ENCODE measurements at places on chromosomes 2 and 18.

- DNase-seq, result no peak
Observed at GRCh38 chr2:121088251-121089165, 196.5 kb downstream of the TFCP2L1 start.

DNA sequence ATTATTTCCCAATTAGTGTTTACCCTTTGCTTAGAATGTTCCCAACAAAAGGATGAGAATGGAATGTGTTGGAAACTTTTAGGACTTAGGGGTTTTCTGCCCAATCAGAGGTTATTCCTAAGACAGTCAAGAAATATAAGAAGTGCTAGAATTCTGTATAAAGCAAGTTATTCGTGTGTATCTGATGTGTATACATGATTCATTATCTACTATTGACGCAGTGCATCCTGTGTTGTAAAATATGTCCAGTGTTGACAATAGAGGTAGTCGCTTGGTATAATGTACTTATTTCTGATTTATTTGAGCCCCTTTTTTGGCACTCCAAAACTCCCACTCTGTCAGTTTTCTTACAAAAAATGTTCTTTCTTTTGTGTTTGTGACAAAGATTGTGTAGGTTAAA lies 881 bp downstream of the PIKFYVE start:
- no peak for DNase-seq

- DNase-seq, result no peak
Observed at GRCh38 chr2:236608710-236609109, 39.1 kb downstream of the ACKR3 start.

DNA sequence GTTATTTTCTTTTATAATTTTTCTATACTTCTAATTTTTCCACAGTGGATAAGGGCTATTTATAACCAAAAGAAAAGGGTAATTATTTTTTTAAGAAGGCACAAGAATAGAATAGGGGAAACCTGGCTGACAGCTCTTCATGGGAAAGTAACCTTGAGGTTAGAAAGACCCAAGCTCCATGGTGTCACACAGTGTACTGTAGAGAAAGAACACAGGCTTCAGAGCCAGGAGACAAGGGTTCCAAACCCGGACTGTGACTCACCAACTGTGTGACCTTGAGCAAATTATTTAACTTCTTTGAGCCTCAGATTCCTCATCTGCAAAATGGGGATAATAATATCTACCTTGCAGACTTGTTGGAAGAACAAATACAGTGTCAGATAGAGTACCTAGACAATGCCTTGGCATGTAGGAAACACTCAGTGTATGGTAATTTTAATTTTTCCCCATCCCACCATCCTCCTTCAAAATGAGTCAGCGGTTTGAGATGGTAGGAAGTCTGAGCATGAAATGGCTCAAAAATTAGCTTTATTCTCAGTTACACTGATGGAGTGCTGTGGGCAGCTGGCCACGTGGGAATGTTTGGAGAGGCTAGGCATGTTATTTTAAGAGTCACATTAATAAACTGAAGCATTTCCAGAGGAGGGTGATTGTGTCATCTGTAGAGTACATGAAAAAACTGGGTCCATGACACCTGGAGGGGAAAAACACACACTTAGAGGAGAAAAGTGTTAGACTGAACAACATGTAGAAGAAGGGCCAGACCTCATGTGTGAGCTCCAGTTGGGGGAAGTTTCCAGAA lies 36.7 kb downstream of the TMEM37 start:
- DNase-seq, result no peak

- no peak for DNase-seq
Observed at GRCh38 chr18:31649978-31650719, 34.2 kb downstream of the B4GALT6 start.

GRCh38 chr2:105779394-105779793 lies 34.7 kb downstream of the NCK2 start:
- DNase-seq, result no peak

DNA sequence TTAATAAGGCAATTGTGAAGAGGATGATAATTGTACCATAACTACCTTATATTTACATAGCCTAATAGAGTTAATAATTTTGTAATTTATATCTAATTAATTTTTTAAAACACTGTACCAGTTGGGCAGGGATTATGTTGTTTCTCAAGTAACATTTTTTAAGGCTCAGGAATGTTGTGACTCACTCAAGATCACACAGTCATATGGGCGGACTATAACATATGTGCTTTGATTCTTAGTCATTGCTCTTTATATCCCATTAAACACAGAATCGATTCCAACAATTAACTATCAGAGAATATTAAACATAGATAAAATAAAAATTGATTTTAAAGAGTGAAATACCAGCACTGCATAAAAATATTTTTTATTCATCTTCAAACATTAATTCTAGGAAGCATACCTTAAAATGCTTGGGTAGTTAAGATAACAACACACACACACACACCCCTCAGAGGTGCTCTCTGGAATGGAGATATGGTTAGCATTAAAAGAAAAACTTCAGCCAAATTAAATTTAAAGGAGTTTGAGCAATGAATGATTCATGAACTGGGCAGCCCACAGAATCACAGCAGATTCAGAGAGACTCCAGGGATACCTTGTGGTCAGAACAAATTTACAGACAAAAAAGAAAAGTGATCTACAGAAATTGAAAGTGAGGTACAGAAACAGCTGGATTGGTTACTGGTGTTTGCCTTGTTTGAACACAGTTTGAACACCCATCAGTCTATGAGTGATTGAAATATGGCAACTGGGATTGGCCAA lies 869.4 kb upstream of the ID2 start:
- no peak for DNase-seq

- no peak for DNase-seq
Observed at GRCh38 chr18:644395-645004, 13.0 kb upstream of the TYMS start.

- no peak for DNase-seq
Observed at GRCh38 chr2:151947813-151948165, 119.6 kb upstream of the ARL5A start.

GRCh38 chr2:27155069-27155520 lies 6.3 kb downstream of the TCF23 start:
- no peak for DNase-seq

- no peak for DNase-seq
Observed at GRCh38 chr18:75076286-75076685, 132.7 kb downstream of the PTGR3 start.

GRCh38 chr2:41400088-41400665 lies 647.6 kb upstream of the PKDCC start:
- DNase-seq, result no peak

DNA sequence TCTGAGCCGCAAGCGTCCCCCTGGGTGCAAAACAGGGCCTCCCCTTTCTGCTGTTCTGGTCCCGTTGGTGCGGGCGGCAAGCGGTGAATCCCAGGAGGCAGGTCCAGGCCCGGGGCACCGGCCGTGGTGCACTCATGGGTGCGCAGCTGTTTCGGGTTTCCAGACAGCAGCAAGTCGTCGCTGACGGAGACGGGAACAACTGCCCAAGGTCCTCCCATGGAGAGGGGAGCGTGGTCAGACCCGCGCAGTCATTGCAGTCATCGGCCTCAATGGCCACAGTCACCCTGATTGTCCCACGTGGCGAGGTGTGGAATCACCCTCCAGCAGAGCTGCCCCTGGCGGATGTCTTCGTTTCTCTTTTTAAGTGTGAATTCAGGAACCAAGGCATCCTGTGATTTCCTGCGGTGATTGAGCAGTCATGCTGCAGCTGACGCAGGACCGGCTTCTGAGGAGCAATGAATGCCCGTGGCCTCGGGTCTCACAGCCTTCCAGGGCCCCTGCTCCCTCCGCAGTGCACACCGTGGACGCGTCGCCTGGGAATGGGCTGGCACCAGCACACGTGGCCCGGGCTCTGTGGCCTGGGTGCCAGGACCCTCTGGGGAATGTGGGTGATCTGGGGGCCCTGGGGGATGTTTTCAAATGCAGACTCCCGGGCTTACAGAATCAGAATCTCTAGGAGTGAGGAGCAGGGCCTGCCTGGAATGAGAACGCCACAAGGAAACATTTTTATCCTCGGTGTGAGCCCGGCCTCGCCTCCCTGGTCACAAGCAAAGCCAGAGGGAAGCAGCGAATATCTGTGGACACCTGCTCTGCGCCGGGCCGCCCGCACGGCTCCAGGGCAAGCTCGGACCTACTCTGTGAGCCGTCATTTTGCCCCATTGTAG lies 244.2 kb upstream of the SALL3 start:
- no peak for DNase-seq

DNA sequence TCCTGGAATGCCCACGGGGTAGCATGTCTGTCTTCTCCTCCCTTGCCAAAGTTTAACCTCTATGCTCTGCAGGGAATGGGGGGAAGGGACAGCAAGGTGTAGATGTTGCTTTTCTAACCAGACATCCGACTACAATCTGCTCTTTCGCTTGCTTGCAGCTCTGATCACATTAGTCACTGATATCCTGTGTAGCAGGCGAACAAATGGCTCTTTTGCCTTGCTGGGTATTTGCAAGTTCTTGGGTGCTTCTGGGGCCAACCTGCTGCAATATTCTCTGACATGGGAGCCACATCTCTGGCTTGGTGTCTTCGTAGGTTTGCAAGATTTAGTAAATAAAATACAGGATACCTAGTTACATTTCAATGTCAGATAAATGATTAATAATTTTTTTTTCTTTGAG lies 190.0 kb downstream of the ASB1 start:
- DNase-seq, result no peak

DNA sequence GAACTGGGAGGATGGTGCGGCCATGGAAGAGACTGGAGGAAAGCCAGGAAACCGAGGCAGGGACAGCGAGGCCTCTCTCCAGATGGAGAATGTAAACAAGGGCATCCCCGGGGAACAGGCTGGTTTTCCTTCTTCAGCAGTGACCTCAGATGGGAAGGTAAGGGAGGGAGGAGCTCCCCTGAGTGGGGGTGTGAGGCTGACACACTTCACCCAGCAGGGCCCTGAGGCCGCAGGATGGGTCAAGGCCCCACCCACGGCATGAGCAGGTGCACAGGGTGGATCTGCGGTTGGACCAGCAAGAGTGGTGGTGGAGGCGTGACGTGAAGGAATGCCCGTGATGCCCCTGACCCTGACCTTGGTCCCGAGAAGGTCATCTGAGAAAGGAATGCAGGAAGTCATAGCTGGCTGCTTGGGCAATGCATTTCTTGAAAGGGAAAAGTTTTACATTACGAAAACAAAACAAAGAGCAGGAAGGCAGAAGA lies 48.1 kb downstream of the ADCY3 start:
- DNase-seq, result no peak

DNA sequence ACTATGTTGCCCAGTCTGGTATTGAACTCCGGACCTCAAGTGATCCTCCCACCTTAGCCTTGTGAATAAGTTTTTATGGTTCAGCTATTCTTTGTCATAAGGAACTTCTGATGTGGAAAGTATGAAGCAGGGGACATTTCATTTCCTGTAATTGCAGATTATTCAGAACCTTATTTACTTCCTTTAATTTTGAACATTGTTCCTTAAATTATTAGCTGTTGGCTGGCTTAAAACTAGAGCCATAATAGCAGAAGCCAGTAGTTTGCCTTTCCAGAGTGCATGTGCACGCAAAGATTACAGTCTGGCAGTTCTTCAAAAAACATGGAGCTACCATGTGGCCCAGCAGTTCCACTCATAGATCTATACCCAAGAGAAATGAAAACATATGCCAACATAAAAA lies 53.1 kb downstream of the PMS1 start:
- DNase-seq, result no peak

GRCh38 chr2:101693991-101694588 lies 3.4 kb upstream of the MAP4K4 start:
- DNase-seq, result no peak

DNA sequence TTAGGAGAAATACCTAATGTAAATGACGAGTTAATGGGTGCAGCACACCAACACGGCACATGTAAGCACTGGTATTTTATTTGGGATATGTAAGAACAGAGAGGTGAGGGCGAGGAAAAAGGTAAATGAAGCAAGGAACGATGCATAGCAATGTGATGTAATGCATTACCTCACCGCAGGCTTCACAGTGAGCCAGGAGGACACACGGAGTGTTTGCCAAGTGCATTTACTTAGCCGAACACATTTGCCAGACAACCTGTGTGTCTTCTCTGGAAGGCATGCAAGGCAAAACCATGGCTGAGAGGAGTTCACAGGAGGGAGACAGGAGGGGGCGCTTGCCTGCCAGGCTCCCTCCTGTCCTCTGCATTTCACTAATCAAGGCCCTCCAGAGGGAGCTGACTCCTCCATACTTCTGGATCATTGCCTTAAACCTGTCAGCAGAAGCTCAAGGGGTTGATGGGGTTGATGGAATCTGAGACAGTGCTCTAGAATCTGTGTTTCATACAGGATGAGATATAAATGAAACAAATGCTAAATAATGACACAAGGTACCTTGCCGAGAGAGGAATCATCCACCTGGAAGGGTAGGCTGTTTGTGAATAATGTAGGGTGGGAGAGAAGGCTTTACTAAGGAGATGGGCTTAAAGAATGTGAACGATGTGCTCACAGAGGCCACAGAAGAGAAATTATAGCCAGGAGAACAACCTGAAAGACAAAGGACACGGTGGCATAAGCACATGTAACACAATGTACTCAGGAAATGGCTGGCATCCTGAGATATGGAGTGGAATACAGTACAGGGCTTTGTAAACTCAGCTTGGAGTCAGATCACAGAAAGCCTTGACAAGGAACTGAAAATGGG lies 9.1 kb upstream of the TPRKB start:
- no peak for DNase-seq

- DNase-seq, result peak; percentile 67
Observed at GRCh38 chr2:9174771-9175437, 31.7 kb upstream of the ASAP2 start.

- no peak for DNase-seq
Observed at GRCh38 chr18:45255197-45255890, 359.9 kb upstream of the SLC14A2 start.

DNA sequence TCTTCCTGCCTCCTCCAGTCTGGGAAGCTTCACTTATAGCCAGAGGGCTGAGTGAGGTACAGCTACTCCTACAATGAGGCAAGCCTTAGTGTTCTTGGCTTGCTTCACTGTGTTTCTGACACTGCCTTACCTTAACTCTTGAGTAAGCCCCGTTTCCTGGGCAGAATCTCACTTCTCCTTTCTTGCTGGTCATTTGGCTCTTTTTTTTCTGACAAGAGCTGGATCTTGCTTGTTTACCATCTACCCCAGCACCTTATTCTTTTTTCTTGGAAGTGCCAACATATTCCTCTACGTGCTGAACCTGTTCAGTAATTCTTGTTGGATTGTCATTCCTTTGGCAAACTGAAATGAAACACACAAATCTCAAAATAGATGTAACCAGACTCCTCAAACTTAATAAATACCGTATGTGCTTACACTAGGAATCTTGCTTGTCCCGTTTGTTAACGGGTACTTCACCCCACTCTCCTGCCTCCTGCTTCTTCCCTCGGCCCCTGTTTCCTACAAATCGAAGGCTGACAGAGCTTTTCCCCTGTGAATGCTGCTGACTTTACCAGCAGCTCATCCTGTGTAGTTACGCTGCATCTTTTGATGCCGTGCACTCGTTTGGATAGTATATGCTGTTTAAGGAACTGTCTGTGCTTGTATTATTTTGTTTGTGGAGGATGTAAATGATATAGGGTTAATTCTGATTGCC lies 132.2 kb downstream of the FMNL2 start:
- no peak for DNase-seq

GRCh38 chr2:145060876-145061275 lies 541.0 kb upstream of the ZEB2 start:
- no peak for DNase-seq

DNA sequence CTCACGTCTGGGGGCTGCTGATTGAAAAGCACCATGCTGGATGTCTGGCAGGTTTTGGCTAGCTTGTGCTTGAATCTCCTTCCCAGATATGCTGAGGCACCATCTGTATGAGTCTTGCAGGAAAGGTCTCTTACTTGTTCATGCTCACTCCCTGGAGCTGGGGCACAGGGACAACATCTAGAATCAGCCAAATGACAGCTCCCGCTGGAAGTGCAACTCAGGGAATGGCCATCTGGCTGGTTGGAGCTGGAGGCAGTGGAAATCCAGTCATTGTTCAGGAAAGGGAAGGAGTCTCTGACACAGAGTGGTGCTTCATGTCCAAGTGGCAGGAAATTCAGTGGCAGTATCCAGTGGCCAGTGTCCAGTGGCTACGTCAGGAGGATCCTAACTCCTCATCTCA lies 9.7 kb downstream of the CCDC68 start:
- DNase-seq, result no peak
